T-helper 2 cell (primary cell): ENCODE measurements at places on chromosomes 7 and 10.

GRCh38 chr10:2839081-2839725 lies 228.1 kb upstream of the PFKP start:
- DNase-seq, result no peak

DNA sequence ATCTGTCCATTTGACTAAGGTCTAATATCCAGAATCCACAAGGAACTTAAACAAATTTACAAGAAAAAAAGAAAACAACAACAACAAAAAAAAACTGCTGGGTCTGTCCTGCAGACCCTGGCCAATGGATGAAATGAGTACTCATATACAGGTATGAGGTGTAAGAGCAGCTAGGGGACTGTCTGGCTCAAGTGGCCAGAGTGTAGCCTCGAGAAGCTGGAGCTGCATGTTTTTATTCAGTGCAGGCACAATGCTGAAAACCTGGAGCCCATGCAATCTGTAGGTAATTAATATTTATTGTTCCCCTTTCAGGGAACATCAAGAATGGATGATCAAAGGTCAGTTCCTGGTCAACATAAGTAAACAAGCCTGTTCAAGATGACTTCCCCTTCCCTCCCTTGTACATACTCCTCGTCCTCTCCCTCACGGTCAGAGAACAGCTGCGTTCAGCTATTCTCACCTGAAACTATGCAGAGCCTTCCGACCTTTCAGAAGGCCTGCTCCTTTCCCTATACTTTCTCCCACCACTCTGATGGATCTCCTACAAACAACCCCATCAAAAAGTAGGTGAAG lies 15.5 kb downstream of the CYP2C19 start:
- no peak for DNase-seq

GRCh38 chr10:13527864-13528122 lies 1.0 kb downstream of the BEND7 start:
- no peak for DNase-seq

- no peak for DNase-seq
Observed at GRCh38 chr7:5514440-5515035, 90.9 kb upstream of the TNRC18 start.

DNA sequence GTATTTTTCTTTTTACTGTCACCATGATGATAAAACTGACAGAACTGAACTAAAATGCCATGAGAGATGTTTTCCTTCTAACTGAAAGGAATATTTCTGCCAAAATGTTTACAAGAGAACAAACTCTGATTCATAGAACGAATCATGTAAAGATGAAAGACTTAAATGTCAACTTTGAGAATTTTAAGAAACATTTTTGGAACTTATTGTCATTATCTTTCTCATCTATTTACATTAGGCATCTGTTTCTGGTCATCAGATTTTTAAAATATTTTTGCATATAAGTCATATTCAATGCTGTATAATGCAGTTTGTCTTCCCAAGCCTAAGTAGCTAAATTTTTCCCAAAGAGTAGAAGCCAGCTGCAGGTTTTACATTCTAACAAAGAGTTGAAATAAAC lies 358.5 kb downstream of the TFEC start:
- no peak for DNase-seq

GRCh38 chr10:53052521-53053164 lies 280.1 kb upstream of the MBL2 start:
- DNase-seq, result no peak

DNA sequence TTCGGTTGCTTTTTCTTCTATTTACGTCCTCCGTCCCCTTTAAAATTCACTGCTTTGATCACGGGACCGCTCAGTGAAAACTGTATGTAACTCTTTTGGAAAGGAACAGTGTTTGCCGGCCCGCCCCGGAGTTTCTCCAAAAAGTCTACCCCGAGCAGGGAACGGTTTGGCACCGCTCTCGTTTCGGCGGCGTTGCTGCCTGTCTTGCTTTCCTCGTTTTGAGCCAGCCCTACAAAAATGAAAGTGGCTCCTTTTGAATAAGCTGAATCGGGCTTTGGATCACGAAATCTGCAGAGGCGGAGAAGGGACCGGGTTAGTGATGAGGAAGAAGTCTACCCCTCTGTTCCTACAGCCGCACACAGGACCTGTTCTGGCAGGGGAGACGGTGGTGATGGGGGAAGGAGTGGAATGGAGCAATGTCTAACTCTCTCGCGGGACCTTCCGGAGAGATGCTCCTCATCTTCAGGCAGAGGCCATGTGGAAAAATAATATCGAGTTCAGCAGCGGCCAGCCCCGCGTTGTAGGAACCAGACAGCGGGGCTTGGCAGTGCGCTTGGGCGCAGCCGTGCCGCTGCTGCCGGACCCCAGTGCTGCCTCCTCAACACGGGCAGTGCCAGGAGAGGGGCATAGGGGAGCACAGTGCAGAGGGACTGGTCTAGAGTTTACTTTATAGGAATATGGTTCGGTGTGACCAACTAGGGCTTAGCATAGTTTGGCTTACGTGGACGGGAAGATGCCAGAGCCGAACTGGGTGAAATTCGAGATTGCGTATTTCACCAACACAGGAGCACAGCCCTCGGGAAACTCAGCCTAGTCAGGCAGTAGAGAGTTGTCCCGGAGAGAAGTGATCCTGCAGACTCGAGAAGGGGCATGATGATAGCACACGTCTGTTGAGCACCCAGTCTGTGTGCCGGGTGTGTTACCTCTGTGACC lies 1.4 kb downstream of the HTRA1 start:
- DNase-seq, result no peak

GRCh38 chr7:11416641-11417458 lies 415.1 kb downstream of the THSD7A start:
- no peak for DNase-seq

- DNase-seq, result no peak
Observed at GRCh38 chr10:31186225-31187000, 132.6 kb upstream of the ZEB1 start.

DNA sequence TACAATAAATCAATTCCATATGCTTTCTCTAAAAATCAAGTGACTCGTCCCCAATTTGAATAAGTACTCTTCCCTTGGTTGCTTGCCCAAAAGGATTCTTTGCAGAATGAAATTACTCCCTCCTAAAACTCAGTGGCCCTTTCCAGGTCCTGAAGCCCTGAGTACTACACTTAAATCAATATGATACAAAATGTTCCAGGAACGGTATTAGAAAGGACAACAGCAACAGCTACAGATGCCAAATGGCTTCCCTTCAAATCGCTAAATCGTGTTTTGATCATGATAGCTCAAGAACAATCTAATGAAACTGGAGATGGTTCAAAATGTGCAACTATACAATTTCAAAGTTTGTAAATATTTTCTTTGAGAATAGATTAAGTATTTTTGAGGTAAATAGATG lies 59.4 kb downstream of the TPK1 start:
- no peak for DNase-seq

DNA sequence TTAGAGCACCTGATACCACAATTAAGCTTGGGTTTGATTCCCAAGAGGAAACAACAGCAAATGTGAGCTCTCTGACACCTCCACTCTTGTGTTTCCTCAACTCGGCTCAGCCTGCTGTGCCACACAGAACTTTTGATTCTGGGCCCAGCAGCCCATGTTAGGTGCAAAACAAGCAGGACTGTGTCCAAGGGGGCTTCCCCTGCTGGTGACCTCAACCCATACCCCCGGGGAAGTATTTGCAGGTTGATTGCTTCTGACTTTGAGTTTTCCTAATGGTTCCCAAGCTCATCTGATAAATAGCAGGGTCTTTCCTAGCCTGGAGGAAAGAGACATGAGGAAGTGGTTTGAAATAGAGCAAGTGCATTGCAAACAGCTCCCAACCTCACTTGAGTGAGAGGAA lies 43.5 kb upstream of the ADAM12 start:
- no peak for DNase-seq

DNA sequence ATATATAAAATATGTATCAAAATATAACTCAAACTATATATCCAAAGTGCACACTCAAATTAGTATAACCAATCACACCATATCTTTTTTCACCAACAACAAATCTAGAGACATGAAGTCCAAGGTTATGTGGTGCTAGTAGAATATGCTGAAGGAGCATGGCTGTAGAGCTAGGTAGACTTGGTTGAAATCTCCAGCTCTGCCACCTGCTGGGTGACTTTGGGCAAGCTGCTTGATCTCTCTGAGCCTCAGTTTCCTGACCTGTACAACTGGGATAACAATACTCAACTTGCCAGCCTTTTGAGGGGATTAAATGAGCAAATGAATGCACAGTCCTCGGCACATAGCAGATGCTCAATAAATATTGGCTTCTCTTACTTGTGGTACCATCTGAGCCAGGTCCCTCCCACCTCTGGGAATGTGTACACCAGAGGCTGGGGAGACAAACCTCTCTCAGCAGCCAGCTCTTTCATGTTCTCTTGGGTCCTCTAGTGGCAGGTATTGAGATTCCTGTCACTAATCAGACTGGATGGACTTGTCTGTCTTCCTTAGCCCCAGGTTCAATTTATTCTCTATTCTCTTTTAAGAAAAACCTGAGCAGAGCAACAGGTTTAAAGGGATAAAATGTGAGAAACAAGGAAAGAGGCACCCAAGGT lies 94.3 kb upstream of the PDE1C start:
- DNase-seq, result no peak

DNA sequence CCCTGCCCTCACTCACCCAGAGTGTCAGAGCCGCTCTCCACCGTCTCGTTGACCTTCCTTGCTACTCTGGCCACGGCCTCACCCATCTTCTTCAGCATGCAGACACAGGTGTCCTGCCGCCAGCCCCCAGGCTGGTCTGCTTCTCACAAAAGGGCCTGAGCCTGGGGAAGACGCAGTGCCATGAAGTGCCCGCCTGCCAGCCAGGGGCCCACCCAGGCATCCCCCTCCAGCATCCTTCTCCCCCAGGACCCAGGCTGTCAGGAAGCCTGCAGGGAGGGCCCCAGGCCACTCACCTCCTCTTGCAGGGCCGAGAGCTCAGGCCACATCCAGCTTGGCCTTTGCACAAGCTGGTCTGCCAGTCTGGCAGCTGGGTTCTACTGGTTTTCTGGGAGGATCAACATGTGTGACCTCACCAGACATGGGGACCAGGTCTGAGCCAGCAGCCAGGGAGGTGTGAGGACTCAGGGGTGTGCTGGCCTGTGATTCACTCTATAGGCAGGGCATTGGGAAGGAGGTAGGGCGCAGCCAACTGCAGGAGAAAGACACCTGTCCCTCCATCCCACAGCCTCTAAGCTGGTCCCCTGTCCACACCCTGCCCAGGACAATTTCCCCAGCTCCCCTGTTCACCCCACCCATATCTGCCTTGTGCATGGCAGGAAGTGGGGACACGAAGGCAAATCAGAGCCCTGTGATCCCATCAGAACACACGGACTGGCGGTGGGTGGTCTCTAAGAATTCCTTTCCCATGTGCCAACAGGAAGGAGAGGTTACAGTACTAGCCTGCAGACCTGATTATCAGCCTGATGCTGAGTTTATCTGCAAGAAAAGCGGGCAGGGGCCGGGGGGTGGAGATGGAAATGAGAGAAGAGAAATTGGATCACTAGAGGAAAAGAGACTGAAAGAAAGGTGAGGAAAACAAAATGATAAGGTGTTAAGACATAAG lies 5.7 kb downstream of the LRRC20 start:
- DNase-seq, result no peak

DNA sequence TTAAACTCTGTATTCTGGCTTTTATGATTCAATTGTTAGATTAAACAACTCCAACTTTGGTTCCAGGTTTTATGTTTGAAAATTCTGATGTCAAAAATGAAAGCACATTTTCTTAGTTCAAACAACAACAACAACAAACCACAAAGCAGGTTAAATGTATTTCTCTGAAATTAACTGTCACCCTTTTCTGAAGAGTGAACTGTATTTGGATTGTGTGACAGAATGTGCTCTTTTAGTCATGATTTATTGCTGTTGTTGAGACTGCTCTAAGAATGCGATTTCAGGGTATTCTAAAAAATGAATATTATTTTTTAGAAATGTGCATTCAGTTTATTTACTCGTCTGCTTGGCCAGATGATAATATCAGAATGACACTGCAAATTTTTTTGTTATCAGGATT lies 144.1 kb downstream of the GNAI1 start:
- no peak for DNase-seq

GRCh38 chr10:74437822-74438221 lies 286.8 kb downstream of the ADK start:
- no peak for DNase-seq

DNA sequence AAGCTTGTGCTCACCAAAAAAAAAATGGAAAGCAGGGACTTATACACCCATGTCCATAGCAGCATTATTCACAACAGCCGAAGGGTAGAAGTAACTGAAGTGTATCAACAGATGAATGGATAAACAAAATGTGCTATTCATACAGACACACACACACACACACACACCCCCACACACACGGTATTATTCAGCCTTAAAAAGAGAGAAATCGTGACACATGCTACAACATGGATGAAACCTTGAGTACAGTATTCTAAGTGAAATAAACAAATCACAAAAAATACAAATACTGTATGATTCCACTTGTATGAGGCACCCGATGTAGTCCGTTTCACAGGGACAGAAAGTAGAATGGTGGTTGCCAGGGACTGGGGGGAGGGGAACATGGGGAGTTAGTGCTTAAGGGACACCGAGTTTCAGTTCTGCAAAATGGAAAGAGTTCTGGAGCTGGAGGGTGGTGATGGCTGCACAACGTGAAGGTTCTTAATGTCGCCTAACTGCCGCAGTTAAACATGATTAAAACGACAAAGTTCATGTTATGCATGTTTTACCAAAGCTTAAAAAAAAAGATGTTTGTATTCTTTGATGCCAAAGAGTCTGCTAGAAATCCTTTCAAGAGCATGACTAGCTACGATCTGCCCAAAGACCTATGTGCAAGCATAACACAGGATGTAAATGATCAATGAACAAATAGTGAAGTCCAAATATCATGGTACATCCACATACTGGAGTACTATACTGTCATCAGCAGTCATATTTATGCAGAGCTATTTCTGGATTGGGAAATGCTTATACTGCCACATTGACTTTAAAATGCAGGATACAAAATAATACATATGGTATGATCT lies 7.2 kb downstream of the TNS3 start:
- DNase-seq, result no peak

DNA sequence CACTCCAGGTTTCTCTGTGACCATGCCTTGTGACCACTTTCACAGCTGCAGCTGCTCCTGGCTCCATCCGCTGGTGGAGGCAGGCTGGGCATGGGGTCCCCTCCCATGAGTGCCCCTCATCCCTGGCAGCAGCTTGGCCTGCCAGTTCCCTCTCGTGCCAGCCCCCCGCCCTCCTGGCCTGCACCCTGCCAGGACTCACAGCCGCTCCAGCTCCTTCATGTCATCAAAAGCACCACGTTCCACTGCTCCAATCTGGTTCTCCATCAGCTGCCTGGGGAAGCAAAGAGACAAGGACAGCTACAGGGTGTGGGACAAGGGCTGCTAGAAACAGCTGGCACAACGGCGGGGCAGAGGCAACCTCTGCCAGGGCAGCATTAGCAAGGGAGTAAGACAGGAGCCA lies 22.6 kb downstream of the SLIT1 start:
- no peak for DNase-seq

- DNase-seq, result no peak
Observed at GRCh38 chr10:67722113-67722512, 26.1 kb upstream of the CTNNA3 start.

DNA sequence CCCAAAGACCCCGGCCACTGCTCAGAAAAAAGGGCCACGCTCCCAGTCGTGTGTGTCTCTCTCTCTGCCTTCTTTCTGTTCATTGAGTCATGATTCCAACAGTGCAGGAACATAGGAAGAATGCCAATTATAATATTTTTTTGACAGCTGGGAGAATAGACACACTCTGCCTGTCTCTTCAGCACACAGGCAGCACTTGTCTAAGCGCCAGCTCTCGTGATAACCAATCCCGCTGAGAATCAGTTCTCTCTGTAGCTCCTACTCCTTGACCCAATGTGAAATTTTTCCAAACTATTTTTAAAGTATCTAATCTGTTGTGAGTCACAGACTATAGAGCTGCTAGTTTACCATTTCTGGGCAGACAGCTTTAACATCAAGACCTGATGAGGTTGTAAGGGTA lies 145.7 kb upstream of the RHEB start:
- DNase-seq, result no peak
